T follicular helper cell (primary cell): ENCODE measurements at places on chromosomes 12 and 14.

GRCh38 chr12:18135509-18135908 is 45.5 kb upstream of the RERGL start:
- DNase-seq: no peak

- DNase-seq: no peak
These were observed 342.4 kb upstream of the FLRT2 start for GRCh38 chr14:85187521-85187920.

GRCh38 chr12:164207-164606 is 49.8 kb downstream of the SLC6A12 start:
- DNase-seq: no peak

DNA sequence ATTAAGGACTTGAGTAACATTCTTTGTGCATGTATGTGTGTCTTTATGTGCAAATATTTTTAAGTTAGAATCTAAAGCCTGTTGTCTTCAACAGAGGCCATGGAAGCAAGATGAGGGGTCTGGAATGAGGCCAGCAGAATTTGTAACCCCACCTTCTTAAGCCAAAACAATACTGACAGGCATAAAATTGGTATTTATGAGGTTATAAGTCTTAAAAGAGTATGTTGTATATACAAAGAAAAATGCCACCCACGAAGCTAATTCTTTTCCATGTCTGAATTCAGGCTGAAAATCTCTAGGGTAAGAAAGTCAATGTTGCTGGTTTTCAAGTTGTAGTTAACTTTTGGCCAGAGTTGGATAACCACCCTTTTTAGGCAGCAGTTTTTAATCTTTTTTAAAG is 86.2 kb upstream of the TMTC1 start:
- no peak for DNase-seq

DNA sequence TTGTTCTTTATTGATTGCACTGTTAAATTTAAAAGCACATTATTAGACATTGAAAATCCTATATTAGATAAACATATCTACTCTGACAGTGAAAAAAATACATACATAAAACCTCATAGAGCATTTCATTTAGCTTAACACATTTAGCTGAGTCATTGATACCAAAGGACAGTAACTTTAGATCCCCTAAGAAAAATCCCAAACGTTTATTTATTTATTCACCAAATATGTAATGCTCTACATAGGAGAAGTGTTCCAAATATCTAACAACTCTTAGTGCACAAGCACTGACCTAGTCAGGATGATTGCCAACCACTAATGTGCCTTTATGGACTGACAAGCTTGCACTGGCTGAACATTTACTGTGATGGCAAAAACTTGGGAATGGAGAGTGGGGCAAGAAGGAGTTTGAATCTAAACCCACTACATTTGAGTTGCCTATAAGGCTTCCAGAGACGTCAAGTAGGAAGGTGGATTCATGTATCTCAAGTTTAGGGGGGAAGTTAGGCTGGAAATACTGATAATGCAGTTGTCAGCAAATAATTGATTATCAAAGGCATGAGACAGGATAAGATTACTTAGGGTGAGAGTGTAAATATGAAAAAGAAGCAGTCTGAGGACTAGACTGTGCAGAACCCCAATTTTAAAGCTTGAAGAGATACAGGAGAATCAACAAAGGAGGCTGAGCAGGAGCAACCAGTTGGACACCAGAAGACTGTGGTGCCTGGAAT is 156.4 kb downstream of the PLCZ1 start:
- no peak for DNase-seq

DNA sequence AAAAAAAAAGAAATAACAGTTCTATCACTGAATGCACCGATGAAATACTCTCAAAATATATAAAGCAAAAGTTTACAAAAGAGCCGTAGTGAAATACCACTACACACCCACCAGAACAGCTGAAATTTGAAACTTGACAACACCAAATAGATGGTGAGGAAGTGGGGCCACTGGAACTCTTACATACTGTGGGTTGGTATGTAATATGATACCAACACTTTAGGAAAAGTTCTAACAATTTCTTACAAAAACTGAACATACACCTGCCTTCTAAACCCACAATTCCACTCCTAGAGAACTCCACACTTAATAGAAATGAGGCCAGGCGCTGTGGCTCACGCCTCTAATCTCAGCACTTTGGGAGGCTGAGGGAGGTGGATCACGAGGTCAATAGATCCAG is 14.1 kb downstream of the EIF5 start:
- no peak for DNase-seq

- no peak for DNase-seq
These were observed 15.5 kb downstream of the E2F7 start for GRCh38 chr12:77049767-77050353.

- DNase-seq: no peak
These were observed 141.5 kb downstream of the CAND1 start for GRCh38 chr12:67410667-67411067.

- peak; percentile 33 for DNase-seq
These were observed at the start of gene WSB2 for GRCh38 chr12:118061011-118061872. Gene WSB2, minus strand, starts transcription at chr12:118061179. Its CDS starts 131 bp downstream, at chr12:118061048.

- no peak for DNase-seq
These were observed 93.8 kb upstream of the MDM1 start for GRCh38 chr12:68425998-68426397.

DNA sequence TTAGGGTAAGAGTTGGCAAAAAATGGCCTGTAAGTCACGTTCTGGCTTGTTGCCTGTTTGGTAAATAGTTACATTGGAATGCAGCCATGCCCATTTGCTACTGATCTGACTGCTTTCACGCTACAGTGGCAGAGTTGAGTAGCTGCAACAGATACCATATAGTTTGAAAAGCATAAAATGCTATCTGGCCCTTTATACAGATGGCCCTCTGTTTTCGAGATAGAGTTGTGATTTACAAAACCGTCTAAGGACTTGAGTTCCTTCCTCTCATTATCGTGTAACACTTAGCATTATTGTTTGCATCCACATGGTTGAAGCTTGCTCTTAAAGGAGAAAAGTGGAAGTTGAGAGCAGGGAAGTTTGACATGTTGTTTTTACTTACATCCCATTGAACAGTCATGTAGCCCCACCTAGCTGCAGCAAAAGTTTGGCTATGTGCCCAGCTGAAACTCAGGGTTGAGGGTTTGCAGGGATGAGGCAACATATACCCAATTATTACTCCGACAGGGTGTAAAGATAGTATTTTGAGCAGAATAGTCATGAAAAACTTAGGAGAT is 11.3 kb upstream of the SCFD1 start:
- no peak for DNase-seq

DNA sequence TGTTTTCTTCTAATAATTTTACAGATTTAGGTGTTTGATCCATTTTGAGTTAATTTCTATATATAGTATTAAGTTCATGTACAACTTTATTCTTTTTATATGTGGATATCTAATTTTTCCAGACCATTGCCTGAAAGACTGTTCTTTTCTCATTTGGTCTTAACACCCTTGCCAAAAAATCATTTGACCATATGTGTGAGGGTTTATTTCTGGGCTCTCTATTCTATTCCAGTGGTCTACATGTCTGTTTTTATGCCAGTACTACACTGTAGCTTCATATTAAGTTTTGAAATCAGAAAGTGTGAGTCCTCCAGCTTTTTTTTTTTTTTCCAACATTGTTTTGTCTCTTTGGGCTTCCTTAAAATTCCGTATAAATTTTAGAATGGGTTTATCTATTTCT is 554.1 kb downstream of the KCNH5 start:
- no peak for DNase-seq

- DNase-seq: no peak
These were observed 70.3 kb upstream of the RFLNA start for GRCh38 chr12:124224535-124225110.

GRCh38 chr14:102490456-102490855 is 19.1 kb downstream of the ANKRD9 start:
- DNase-seq: no peak

- DNase-seq: no peak
These were observed 3.2 kb upstream of the MIA2 start for GRCh38 chr14:39230416-39231035.

- no peak for DNase-seq
These were observed 209.3 kb upstream of the FOXN3 start for GRCh38 chr14:89626233-89626806.

DNA sequence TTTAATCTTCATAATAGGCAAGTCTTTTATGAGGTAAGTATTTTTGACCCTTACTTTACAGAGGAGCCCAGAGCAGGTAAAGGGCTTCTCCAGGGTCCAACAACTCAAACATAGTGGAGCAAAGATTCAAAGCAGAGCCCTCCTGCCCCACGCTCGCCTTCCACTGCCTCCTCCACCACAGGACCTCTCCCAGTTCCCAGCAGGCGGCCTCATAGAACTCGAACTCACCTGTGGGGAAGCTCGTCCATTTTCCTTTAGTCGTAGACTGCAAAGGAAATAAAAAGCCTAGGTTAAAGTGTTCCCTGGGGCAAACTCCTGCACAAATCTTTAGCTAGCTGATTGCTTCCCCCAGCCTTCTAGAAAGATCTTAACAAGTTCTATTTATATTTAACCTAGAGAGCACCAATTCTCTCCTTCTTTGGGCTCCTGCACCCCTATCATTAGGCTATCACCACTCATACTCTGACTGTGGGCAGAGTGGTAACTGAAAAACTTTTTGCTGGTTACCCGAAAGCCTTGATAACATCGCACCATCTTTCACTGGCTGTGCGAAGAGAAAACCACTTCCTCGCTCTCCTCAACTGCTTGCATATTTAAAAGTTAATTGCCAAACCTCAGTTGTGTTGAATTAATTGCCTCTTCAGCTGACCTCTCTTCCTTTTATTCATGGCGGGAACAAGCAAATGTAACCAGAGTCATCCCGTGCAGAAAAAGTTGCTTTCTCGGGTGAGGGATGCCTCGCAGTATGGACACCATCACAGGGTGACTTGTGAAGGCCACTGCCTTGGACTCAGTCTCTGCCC is 299.6 kb downstream of the DPF3 start:
- no peak for DNase-seq

DNA sequence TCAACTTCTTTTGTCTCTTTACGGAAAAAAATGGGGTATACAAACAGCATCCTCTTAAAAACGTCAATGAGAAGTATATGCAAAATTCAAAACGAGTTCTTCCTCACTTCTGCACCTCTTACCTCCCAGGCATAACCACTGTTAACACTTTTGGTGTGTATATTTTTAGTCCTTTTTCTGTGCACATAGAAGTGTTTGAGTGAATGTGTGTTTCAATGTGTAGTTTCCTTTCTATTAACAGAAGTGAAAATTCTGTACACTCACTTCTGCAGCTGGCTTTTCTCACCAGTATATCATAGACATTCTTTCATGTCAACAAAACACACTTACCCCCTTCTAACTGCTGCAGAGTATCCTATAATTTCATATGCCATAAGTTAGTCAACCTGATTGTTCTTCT is 5.4 kb downstream of the UBR7 start:
- DNase-seq: no peak

- no peak for DNase-seq
These were observed 160.6 kb downstream of the MON2 start for GRCh38 chr12:62627181-62627580.

DNA sequence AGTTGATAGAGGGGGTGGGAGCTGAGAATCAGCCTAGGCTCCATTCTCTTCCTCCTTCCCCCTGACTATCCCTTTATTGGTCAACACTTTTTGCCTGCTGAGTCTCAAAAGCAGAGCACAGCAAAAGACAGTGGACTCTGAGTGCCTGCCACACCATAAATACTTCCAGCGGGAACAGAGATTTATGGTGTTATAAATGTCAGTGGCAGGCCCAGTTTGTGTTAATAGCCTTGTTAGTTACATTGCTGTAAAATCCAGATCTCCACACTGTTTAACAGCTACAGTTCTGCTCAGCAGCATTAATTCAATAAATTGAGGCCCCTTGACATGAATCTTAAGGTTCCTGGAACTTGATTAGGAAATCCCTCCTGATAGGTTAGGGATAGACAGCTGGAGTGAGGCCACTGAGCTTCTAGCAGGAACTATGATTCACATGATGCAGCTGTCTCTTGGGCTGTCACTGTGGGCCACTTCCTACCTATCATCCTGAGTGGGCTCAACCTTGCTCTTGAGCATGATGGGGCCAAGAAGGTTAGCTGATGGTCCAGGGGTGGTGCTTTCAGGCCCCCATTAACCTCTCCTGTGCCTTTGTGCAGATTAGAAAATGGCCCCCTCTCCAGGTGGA is 295.2 kb upstream of the SRRM4 start:
- no peak for DNase-seq

- DNase-seq: no peak
These were observed 17.6 kb upstream of the ELK3 start for GRCh38 chr12:96176575-96176974.

DNA sequence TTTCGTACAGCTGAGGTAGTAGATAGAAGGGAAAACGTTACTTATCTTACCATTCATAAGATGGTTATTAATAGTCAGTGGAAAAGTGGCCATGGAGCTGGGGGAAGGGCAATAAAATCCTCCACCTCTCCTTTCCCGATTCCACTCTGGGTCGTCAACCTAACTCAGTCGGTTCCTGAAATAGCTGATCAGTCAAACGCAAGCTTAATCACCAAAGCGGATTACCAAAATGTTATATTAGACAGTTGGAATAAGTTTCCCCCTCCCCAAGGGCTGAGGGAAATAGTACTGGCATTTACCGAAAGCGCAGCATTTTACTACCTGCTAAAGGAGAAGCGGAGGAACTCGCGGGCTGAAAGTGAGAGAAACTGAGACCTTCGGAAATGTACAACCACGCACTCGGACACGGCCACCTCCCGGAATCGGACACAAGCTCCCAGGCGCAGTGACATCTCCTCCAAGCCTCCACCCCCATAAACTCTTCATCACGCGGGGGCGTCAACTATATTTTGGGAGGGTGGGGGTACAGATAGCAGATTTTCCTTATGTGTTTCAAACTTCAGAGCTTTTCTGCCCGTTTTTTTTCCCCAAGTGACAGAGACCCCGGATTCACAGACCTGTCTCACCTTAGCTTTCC is 1.2 kb downstream of the PPM1H start:
- no peak for DNase-seq

- DNase-seq: no peak
These were observed 38.3 kb downstream of the NIN start for GRCh38 chr14:50792634-50793068.

- no peak for DNase-seq
These were observed 5.3 kb downstream of the NUBPL start for GRCh38 chr14:31566456-31566855.

DNA sequence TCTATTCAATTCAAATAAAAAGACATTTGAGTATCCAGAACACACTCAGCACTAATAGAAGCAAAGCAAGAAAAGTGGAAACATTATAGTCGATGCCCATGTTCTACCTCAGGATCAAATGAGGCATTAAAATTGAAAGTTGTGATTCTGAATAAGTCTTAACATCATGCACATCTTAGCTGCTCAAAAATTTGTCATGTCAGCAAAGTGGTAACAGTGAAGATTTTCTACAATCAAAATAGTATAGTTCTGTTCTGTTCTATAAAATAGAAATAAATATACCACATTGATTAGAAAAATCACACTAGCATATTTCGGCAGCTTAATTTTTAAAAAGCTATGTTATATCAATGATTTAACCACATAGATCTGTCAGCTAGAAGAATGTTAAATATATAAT is 74.7 kb downstream of the ERGIC2 start:
- no peak for DNase-seq

GRCh38 chr12:9344541-9344940 is 136.3 kb upstream of the PZP start:
- no peak for DNase-seq

- DNase-seq: no peak
These were observed 24.1 kb downstream of the MTHFD1 start for GRCh38 chr14:64412237-64412636.
